ENCODE measurements at places on chromosomes 7 and 10.
A peak's percentile ranks its signal among the peaks of the same experiment; 100 is the strongest.

GRCh38 chr7:100118388-100119071, 628 bp downstream of the TAF6 start:
- peaks cover 34% of the 10 kb centered on the region for H3K4me1 ChIP-seq
- peak overlapping the region; percentile 100 for H3K27ac ChIP-seq
- H3K27me3 ChIP-seq = peaks cover 3% of the 10 kb centered on the region
- H3K36me3 ChIP-seq = peaks cover 26% of the 10 kb centered on the region

DNA sequence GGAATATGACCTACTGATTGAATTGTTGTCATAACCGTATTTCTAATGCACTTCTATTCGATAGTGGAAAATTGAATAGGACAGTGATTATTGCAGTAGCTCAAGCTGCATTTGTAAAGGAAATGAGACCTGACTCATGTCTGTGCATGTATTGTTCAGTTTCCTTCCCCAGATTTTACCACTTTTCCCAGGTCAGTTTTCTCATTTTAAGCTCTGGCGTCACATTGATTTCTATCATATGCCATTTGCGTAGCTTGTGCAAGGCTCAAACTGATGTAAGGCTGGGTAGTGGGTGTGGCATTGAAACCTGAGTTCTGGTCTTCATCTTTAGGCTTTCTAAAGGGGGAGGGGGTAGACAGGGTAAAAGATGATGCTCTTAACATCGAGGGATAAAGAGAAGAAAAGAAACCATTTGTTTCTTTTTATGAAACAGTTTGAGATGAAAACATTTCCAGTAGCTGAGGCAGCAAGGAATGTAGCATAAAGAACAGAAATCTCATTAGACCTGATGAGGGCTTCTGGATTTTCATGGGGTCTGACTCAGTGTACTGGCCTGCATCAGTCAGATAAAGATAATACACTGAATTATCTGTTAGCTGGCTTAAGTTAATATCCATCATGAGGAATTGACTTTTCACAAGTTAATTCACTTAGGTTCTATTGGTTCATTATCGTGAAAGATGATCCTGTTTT, 182.3 kb upstream of the CDCA7L start:
- DNase-seq = no peak
- peaks cover 76% of the 10 kb centered on the region for H3K27me3 ChIP-seq
- H3K4me1 ChIP-seq = peaks cover 73% of the 10 kb centered on the region

- H3K27me3 ChIP-seq = peaks cover 4% of the 10 kb centered on the region
- H3K4me3 ChIP-seq = no peak overlapping the region
- no peak for DNase-seq
Observed at GRCh38 chr7:102305414-102306268, 19.0 kb downstream of the SH2B2 start.

GRCh38 chr10:25989951-25990350, 55.9 kb downstream of the MYO3A start:
- no peak for DNase-seq
- no peak overlapping the region for H3K27ac ChIP-seq
- H3K4me3 ChIP-seq = no peak overlapping the region
- H3K27me3 ChIP-seq = no peaks in the 10 kb centered on the region

- H3K27ac ChIP-seq = no peak overlapping the region
- H3K4me1 ChIP-seq = peaks cover 8% of the 10 kb centered on the region
- no peak for DNase-seq
- H3K27me3 ChIP-seq = peaks cover 4% of the 10 kb centered on the region
- no peaks in the 10 kb centered on the region for H3K36me3 ChIP-seq
Observed at GRCh38 chr7:50145801-50146338, 52.8 kb upstream of the ZPBP start.

DNA sequence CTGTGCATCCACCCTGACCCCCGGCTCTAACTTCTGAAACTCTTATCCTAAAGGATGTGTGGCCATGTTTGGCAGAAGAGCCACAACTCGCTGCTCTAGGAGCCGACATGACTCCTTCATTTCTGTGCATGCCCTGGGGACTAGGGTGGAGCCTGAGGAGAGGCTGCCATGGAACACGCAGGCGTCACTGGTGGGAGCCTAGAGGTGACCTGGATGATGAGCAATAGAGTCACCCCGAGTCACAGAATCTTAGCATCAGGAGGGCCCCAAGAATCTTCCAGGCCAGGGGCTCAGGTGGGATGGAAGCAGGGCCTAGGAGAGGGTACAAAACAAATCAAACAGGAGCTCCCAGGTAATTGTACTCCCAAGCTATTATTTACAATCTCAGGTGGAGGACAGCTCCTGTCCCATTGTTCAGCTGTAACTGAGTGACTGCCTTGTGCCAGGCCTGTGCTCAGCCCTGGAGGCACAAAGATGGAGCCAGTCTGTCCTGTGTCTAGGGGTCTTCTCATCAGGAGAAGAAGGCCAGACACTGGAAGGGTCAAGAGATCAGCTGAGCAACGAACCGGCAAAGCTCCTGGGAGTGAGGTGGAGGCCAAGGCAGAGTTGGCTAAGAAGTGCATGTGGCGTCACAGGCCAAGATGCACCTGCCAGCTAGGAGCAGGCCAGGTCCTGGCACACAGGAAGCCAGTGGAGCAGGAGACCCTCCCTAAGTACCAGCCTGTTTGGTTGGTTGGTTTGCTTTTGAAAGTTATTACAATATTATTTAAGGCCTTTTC, 5.8 kb upstream of the ZNF22 start:
- H3K4me1 ChIP-seq = peaks cover 43% of the 10 kb centered on the region
- no peak overlapping the region for H3K4me3 ChIP-seq
- no peak overlapping the region for H3K27ac ChIP-seq

DNA sequence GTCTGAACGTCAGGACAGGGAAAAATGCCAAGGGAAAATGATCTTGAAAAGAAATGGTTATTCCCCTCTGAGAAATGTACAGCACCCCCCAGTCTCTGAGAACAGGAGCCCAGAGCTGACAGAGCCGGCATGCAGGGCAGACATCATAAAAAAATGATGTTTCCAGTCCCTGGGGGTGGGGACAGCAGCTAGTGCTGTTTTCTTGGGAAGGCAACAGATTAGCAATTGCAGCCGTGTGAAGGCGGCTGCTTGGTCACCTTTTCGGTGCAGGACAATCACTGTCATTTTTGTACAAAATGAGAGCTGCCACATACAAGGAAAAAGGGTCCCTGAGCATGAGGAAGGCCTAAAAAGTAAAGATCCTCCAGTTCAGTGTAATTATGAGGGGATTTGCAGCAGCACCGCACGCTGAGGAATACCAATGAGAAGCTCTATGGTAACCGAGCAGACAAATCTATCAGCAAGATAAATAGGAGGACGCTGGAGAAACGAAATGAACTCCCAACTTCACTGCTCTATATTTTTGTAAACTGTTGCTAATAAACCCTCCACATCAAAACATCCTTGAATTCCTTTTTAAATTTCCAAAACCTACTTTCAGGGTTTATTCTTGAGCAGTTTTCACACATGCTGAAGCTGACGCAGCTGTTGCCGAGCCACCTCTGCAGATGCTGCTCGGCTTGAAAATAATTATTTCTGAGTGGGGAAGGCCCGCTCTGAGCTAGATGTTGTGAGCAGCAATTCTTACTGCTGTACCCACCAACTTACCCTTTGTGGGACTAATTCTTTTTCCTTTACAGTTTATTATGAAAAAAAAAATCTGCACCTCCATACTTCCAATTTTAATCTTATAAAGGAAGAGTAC, 98.2 kb upstream of the NEBL start:
- H3K4me3 ChIP-seq = no peak overlapping the region
- no peak for DNase-seq
- H3K27me3 ChIP-seq = no peaks in the 10 kb centered on the region
- peak overlapping the region; percentile 18 for H3K27ac ChIP-seq
- no peaks in the 10 kb centered on the region for H3K36me3 ChIP-seq

DNA sequence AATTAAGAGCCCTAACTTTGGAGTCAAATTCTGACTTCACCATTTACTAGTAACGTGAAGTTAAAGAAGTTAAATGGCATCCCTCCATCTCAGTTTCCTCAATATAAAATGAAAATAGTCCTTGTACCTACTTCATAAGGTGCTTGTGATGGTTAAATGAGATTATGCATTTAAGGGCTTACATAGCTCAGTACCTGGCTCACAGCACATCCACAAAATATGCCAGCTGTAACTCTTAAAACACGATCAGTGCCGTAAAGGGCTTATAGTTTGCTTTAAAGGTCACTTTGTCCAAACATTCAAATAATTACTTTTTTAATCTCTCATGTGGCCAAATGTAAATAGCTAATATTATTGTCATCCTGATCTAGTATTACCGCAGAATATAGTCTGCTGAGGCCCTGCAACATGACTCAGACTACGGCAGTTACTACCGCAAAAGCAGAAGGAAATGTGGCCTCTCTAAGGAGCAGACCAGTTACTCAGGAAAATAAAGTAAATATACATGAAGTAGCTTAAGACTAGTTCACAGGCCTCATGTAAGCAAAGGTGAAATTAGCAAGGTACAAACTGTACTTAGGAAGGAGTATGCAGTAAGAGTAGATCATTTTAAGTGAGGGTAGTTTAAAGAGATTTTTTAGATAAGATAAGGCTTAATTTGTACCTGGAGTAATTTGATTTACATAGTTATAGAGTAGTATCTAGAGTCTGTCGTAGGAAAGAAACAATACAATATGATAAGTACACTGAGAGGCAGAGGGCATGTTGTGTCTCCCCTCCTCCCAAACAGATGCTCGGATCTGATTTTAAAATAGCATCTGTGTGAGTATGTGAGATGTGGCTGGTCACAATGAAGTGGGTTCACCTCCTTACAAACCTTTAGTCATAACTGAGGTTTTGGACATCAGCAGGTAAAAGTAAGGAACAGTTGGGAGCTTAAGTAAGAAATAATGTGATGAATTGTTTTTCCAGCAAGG, 13.1 kb downstream of the CASP2 start:
- H3K27me3 ChIP-seq = no peaks in the 10 kb centered on the region
- no peak overlapping the region for H3K27ac ChIP-seq
- no peak overlapping the region for H3K4me3 ChIP-seq
- no peak for DNase-seq

DNA sequence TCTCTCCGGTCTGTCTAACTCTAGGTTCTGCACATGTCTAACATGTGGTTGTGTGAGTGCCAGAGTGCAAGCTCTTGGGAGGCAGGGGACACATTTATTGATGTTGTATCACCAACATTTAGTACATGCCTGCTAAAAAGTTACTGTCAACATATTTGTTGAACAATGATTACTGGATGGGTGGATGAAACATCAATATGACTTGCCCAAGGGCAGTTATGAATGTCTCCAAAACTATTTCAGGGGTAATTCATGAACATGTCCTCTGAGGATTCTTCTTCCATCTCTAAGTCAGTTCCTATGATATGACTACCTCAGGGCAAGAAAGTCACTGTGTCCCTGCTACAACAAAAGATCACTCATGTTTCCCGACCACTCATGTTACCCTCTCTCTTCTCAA, 91.3 kb upstream of the STEAP1B start:
- DNase-seq = no peak
- no peak overlapping the region for H3K27ac ChIP-seq
- H3K27me3 ChIP-seq = peaks cover 20% of the 10 kb centered on the region
- no peaks in the 10 kb centered on the region for H3K36me3 ChIP-seq

- peaks cover 31% of the 10 kb centered on the region for H3K36me3 ChIP-seq
- no peak overlapping the region for H3K4me3 ChIP-seq
- peaks cover 2% of the 10 kb centered on the region for H3K27me3 ChIP-seq
Observed at GRCh38 chr7:151345576-151346469, 4.2 kb downstream of the NUB1 start.

Data from nephron progenitor cell (in vitro differentiated cells).